ENCODE measurements at places on chromosomes 1 and 21.
A peak's percentile ranks its signal among the peaks of the same experiment; 100 is the strongest.

DNA sequence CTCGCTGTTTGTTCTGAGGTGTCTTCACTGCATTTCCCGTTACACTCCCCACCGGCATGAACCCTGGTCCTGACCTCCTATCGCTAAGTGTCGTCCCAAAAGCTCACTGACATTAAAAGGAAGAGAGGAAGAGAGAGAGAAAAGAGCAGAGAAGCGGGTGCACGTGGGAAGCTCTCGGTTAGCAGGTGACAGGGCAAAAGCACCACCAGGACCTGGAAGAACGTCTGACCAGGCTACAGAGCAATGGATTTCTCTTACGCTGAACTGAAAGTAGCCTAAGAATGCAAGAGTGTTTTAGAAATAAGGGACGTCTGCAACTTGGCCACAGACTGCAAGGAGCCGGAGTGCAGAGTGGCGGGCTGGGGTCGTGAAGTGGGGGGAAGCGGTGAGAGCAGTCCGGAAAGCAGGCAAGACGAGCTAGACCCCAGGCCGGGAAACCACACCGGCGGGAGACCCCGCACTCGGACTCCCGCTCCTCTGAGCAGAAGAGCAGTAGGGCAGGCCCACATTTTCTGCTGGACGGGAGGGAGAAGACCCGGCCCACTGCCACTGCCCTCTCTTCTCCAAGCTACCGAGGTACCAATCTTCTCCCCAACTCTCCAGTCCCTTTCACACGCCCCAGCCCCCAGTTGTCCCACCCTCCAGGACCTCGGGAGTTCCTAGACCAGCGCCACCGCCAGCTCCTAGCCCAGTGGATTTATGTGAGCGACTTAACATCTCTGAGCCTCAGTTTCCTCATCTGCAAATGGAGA lies 8.3 kb upstream of the MPZL1 start:
- no peak for DNase-seq

- DNase-seq: no peak
These were observed 797 bp downstream of the WDR47 start for GRCh38 chr1:109040989-109041620.

- no peak for DNase-seq
These were observed 143.6 kb downstream of the VAV3 start for GRCh38 chr1:107821340-107821739.

GRCh38 chr1:227449051-227449450 lies 114.3 kb upstream of the ZNF678 start:
- DNase-seq: no peak

DNA sequence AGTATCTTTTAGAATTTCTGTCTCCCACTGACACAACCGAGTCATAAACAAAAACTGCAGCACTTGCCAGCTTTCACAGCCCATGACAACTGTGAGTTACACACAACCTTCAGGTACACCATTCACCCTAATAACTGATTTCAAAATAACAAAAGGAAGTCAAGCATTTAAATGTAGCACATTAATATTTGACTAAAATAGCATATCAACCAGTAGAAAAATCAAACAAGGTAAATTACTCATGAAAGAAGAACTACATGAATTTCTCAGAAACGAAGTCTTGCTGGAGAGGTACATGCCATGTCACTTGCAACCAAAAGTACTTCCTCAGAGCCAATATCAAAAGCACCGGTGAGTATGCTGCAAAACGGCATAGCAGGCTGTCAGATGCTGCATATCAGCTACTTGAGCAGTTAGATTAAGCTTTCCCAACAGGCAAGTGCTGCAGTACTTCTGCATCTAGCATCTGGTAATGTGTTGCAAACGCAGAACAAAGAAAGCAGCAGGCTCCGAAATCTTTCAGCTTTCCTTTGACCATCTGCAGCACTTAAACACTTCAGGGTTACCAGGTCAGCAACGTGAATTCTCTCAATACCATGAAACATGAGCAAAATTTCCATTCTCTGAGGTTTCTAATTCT lies 223.2 kb downstream of the SMYD3 start:
- no peak for DNase-seq

GRCh38 chr1:150365941-150366340 lies 2.0 kb downstream of the RPRD2 start:
- DNase-seq: no peak

- no peak for DNase-seq
These were observed 42.9 kb downstream of the SEC22B start for GRCh38 chr1:120133228-120133927.

DNA sequence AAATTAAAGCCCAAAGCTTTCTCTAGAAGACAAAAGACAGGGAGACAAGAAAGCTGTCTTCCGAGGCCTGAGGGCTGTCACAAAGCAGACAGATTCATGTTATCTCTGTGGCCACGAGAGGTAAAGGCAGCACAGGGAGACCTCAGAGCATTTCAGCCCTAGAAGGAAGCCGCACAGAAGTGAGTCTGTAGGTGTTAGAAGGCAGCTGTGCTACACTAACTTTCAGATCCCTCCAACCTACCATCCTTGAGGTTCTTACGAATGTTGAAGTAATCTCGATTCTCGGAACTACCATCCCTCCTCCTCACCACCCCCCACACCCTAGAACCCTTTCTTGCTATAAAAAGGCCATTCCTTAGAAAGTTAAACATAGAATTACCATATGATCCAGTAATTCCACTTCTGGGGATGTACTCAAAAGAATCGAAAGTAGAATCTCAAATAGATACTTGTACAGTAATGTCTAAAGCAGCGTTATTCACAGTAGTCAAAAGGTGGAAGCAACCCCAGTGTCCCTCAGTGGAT lies 21.5 kb upstream of the LYST start:
- peak; percentile 69 for DNase-seq

Data from stimulated activated CD8-positive, alpha-beta memory T cell treated with anti-CD3 and anti-CD28 coated beads, Interleukin-7, amount 100 ng/mL, for 4 hours (primary cell).